ENCODE measurements at places on chromosomes 7 and 10. TPM values are rescaled to one million over a fixed set of nuclear protein-coding genes. Genes with fewer than 3 reads are reported as not detected.

Gene MTPN
- 67.9 TPM for total RNA-seq

Gene ANKRD61
- not detected for total RNA-seq

Gene ZNF32
- total RNA-seq = 45.1 TPM

- no peaks in the 10 kb centered on the region for H3K4me1 ChIP-seq
- no peaks in the 10 kb centered on the region for H3K27me3 ChIP-seq
- no peak for DNase-seq
- H3K27ac ChIP-seq = no peak overlapping the region
These were observed 25.2 kb downstream of the ABCB1 start for GRCh38 chr7:87575521-87575920.

GRCh38 chr7:144659211-144659610 lies 176.6 kb downstream of the TPK1 start:
- no peaks in the 10 kb centered on the region for H3K36me3 ChIP-seq
- no peak for DNase-seq
- H3K27ac ChIP-seq = no peak overlapping the region
- no peaks in the 10 kb centered on the region for H3K27me3 ChIP-seq
- H3K4me3 ChIP-seq = no peak overlapping the region

- H3K4me3 ChIP-seq = no peak overlapping the region
- H3K27ac ChIP-seq = peak overlapping the region; percentile 44
- H3K27me3 ChIP-seq = no peaks in the 10 kb centered on the region
- H3K4me1 ChIP-seq = peaks cover 12% of the 10 kb centered on the region
- no peaks in the 10 kb centered on the region for H3K36me3 ChIP-seq
- DNase-seq = no peak
These were observed 79.3 kb upstream of the SLC25A13 start for GRCh38 chr7:96401200-96401599.

- no peak overlapping the region for H3K4me3 ChIP-seq
- DNase-seq = no peak
- no peak overlapping the region for H3K27ac ChIP-seq
- H3K27me3 ChIP-seq = peaks cover 55% of the 10 kb centered on the region
- no peaks in the 10 kb centered on the region for H3K36me3 ChIP-seq
These were observed 228.0 kb downstream of the RAB11FIP2 start for GRCh38 chr10:117818721-117819120.

DNA sequence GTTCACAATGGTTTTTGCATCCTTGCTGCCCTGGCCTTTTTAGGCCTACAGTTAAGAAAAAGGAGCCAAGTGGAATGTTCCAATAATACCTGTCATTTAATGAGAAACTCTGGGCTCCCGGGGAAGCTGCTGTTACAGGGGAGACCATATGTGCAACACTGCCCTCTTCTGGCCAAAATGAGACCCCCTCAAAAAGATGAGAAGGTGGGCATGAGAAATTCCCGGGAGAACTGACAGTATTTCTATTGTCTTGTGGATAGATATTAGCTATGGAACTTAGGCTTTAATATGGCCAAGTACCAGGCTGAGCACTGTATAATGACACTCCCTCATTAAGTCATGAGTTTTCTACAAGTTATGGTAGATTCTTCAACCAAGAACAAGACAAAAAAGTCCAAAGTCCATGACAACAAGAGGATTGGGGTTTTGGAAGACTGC lies 99.4 kb downstream of the CCDC3 start:
- H3K4me3 ChIP-seq = no peak overlapping the region
- H3K4me1 ChIP-seq = no peaks in the 10 kb centered on the region
- no peak overlapping the region for H3K27ac ChIP-seq
- H3K36me3 ChIP-seq = no peaks in the 10 kb centered on the region
- DNase-seq = peak; percentile 21
- H3K27me3 ChIP-seq = peaks cover 24% of the 10 kb centered on the region

DNA sequence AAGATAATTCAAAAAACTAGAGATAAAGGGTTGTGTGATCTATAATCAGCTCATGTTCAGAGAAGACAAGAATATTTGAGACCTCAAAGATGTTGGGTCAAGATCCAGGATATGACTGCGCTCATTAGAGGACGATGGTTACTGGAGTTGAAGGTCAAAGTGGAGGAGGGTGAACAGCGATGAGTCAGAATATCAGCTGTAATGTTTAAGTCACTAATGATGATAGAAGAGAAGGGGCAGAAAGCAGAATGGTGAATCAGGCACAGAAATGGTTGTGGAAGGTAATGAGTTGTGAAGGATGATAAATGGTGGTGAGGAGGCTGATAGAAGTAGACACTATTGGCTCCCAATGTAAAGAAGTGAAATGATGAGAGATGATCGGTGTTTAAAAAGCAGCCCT lies 540.3 kb downstream of the INHBA start:
- no peak overlapping the region for H3K4me3 ChIP-seq
- H3K36me3 ChIP-seq = no peaks in the 10 kb centered on the region
- DNase-seq = no peak

DNA sequence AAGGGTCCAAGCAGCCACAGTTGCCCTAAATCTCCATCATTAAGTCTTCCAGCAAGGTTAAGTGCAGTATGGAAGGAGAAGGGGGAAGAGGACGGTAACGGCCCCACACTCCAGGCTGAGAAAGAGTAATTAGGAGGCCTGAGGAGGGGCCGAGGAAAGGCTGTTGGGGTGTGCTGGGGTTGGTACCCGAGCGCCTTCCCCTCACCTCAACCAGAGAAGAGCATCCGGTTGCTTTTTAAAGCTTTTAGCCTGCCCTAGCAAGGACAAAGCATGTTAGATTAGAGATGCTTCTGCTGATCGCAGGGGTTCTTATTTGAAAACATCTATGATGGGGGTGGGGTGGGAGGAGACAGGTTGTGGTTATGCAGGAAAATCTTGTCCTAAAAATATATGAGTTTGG lies 9.0 kb upstream of the ZSCAN21 start:
- no peaks in the 10 kb centered on the region for H3K4me1 ChIP-seq
- peaks cover 18% of the 10 kb centered on the region for H3K36me3 ChIP-seq
- H3K4me3 ChIP-seq = no peak overlapping the region
- H3K27me3 ChIP-seq = no peaks in the 10 kb centered on the region
- no peak overlapping the region for H3K27ac ChIP-seq

DNA sequence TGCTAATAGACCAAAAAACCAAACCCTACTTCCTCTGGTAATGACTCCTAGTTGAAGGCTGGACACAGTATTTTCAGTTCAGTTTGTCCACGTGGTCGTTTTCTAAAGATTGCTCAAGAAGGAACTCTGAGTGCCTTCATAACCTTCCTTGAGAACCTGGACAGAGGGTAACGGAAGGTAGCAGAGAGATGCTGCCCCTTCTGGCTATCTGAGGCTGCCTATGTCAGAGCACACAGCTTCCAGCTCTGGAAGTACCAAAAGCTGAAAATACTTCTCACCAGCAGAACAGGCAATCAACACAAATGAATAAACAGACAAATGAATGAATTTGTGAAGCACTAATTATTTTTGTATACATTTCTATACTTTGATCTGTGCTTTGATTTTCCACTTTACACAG lies 85.2 kb downstream of the AMPH start:
- H3K27ac ChIP-seq = no peak overlapping the region
- no peaks in the 10 kb centered on the region for H3K27me3 ChIP-seq
- no peaks in the 10 kb centered on the region for H3K36me3 ChIP-seq
- no peaks in the 10 kb centered on the region for H3K4me1 ChIP-seq

DNA sequence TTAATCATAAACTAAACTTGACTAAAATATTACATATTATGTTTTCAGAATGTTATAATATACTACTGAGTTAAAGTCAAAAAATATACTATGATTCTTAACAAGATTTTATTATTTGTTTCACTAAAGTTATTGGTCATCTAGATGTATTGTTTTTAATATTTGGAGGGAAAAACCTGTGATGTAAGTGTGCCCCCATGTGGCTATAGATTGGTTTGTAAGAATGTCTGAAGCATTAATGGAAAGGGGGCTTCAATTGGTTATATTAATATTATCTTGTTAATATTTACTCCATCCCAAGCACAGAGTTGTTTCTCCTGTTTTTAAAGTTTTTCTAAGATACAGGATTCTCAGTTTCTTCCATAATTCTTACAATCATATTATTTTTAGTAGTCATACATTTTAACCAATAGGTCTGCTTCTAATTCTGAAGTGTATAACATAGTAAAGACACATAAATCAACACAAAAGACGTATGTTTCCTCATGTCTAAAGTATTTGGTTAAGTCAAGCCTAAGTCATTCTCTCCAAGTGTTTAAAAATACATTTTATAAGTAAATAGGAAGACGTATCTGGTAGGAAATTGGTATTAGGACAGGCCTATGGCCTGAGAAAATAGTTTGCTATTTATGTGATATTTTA lies 58.0 kb downstream of the GNAT3 start:
- no peak for DNase-seq
- H3K36me3 ChIP-seq = no peaks in the 10 kb centered on the region
- no peaks in the 10 kb centered on the region for H3K4me1 ChIP-seq
- H3K27me3 ChIP-seq = no peaks in the 10 kb centered on the region

- H3K4me1 ChIP-seq = peaks cover 49% of the 10 kb centered on the region
- H3K36me3 ChIP-seq = peaks cover 4% of the 10 kb centered on the region
- no peak overlapping the region for H3K27ac ChIP-seq
- no peaks in the 10 kb centered on the region for H3K27me3 ChIP-seq
- no peak for DNase-seq
These were observed 123.6 kb downstream of the RNF216 start for GRCh38 chr7:5657901-5658300.
